ENCODE measurements at places on chromosomes 11 and 22.

- DNase-seq: no peak
These were observed 21.1 kb upstream of the RAB38 start for GRCh38 chr11:88196393-88196792.

DNA sequence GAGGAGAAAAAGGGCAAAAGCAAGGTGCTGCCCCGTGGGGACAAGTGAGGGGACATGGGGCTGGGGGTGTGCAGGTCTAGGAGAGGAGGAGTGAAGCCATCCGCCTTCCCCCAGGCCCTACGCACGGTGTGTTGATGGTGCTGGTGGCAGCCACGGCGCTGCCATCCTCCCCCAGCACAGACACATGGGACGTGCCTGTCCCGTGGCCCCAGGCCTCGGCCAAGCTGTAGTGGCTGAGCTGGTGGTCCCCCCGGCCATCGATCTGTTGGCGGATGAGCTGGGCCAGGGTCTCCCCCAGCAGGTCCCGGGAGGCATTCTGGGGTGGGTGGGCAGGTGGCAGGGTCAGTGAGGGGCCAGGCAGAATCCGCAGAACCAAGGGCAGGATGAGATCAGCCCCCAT, 18.9 kb downstream of the GGT5 start:
- DNase-seq: no peak

- DNase-seq: no peak
These were observed 44.0 kb downstream of the MYO7A start for GRCh38 chr11:77171885-77172665.

- no peak for DNase-seq
These were observed 17.3 kb downstream of the APOL2 start for GRCh38 chr22:36221799-36222751.

GRCh38 chr11:61980783-61981541, 13.5 kb upstream of the FTH1 start:
- DNase-seq: peak; percentile 23
